ENCODE measurements at places on chromosomes 3 and 15.
A peak's percentile ranks its signal among the peaks of the same experiment; 100 is the strongest.

GRCh38 chr15:49989498-49989897 lies 129.5 kb downstream of the ATP8B4 start:
- H3K4me1 ChIP-seq: no peaks in the 10 kb centered on the region
- H3K27ac ChIP-seq: no peak overlapping the region
- H3K36me3 ChIP-seq: no peaks in the 10 kb centered on the region
- DNase-seq: no peak
- no peak overlapping the region for H3K4me3 ChIP-seq

DNA sequence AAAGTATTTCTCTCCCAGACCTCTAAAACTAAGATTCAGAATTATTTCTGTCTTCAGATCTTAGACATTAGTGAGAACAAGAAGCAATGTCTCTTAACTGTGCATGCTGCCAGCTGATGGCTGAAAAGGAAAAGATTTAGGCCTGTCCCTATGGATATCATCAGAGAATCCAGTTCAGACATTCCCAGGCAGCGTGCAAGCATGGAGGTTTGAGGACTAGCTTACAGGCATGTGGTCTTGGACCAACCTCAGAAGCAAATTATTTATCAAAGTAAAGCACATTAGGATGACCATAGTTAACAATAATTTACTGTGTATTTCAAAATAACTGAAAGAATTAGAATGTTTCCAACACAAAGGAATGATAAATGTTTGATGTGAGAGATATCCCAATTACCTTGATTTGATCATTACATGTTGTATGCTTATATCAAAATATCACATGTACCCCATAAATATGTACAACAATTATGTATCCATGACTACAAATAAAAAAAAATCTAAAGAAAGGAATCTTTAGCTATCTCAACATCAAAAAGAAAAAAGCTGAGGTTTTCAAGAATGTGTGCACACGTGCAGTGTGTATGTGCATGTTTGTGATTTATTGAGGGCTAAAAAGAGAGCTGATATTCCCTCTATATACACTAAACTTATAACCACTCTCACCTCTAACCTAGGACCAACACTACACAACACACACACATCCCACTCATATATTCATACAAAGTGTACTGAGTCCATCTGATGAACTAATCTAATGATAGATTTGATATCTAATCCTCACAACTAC lies 108.9 kb upstream of the THBS1 start:
- H3K4me1 ChIP-seq: peaks cover 3% of the 10 kb centered on the region
- no peaks in the 10 kb centered on the region for H3K36me3 ChIP-seq
- H3K27ac ChIP-seq: no peak overlapping the region
- DNase-seq: peak; percentile 52

DNA sequence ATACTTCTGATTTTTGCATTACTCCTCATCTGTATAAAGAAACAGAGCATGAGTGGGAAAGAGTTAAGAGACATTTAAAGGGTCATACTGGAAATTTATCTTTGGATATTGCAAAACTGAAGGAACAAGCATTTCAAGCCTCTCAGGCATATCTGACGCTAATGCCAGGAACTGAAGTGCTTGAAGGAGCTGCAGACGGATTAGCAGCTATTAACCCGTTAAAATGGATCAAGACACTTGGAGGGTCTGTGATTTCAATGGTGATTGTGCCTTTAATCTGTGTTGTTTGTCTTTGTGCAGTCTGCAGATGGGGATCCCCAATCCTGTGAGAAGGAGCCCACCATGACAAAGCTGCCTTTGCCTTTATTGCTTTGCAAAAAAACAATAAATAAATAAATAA lies 202.5 kb upstream of the UBE3A start:
- no peak overlapping the region for H3K4me3 ChIP-seq
- no peaks in the 10 kb centered on the region for H3K27me3 ChIP-seq
- no peak for DNase-seq
- peaks cover 18% of the 10 kb centered on the region for H3K4me1 ChIP-seq
- H3K36me3 ChIP-seq: no peaks in the 10 kb centered on the region

DNA sequence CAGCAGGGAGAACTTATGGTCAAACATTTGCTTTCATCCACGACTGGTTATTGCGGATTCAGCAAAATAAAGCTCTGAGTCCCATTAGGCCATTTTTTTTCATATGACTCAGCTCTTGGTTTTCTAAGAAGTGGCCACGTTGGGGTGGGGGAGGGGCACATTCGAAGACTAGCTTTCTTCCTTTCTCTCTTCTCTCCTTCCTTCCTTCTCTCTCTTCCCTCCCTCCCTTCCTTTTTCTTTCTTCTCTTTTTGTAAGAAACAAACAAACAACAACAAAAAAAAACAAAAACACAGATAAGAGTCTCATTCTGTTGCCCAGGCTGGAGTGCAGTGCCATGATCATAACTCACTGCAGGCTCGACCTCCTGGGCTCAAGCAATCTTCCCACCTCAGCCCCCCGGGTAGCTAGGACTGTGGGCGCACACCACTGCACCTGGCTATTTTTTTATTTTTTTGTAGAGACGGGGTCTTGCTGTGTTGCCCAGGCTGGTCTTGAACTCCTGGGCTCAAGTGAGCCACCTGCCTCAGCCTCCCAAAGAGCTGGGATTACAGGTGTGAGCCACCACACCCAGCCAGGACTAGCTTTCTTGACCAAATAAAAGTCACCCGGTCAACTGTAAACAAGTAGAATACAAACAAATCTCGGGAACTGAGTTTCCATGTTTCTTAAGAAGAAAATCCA lies 41.6 kb downstream of the ABCC5 start:
- DNase-seq: peak; percentile 43
- peaks cover 25% of the 10 kb centered on the region for H3K36me3 ChIP-seq
- H3K4me1 ChIP-seq: peaks cover 6% of the 10 kb centered on the region
- no peaks in the 10 kb centered on the region for H3K27me3 ChIP-seq
- no peak overlapping the region for H3K27ac ChIP-seq

DNA sequence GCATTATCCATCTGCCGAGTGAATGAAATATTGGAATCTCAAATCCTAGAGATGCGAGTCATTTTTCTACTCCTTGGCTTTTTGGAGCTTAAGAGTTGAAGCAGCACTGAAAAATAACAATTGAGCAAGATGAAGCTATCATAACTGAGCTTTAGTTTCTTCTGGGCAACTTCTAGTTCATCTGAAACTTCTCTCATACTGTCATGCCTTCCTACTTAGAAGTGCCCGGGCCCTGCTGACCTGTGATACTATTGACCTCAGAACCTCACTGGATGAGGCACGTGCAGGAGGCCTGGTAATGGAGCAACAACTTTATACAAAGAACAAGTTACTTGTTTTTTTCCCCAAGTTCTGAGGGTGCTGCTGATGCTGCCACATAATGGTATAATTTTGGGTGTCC lies 48.5 kb upstream of the P3H2 start:
- no peak overlapping the region for H3K27ac ChIP-seq
- H3K4me3 ChIP-seq: no peak overlapping the region
- no peaks in the 10 kb centered on the region for H3K27me3 ChIP-seq
- H3K36me3 ChIP-seq: no peaks in the 10 kb centered on the region

GRCh38 chr3:25460751-25461150 lies 32.7 kb downstream of the RARB start:
- no peaks in the 10 kb centered on the region for H3K4me1 ChIP-seq
- H3K27ac ChIP-seq: no peak overlapping the region
- H3K4me3 ChIP-seq: no peak overlapping the region

- no peaks in the 10 kb centered on the region for H3K36me3 ChIP-seq
- no peak for DNase-seq
- H3K27me3 ChIP-seq: peaks cover under 1% of the 10 kb centered on the region
Observed at GRCh38 chr15:68734881-68735280, 85.8 kb downstream of the ANP32A start.

GRCh38 chr3:184801241-184801785 lies 10.7 kb upstream of the VPS8 start:
- H3K4me3 ChIP-seq: no peak overlapping the region
- no peak overlapping the region for H3K27ac ChIP-seq
- H3K4me1 ChIP-seq: no peaks in the 10 kb centered on the region
- no peak for DNase-seq
- no peaks in the 10 kb centered on the region for H3K36me3 ChIP-seq

DNA sequence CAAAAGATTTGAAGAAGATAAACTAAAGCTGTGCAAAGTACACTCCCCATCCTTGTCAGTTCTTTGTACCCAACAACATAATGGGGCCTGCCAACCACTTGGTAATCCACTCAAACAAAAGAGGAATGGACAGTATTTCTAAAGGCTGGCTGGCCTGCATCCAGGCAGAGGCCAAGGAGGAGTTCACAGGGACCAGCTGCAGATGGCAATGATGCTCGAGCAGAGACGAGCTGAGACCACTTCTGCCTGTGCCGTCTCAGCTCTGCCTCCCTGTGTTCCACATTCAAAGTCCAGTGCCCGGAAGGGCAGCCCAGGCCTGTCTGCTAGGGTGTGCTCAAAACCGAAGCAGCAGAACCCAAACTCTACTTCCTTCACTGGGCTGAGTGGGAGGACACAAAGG lies 14.3 kb downstream of the CXCR6 start:
- no peaks in the 10 kb centered on the region for H3K27me3 ChIP-seq
- H3K27ac ChIP-seq: no peak overlapping the region
- H3K36me3 ChIP-seq: peaks cover 97% of the 10 kb centered on the region
- no peak for DNase-seq
- H3K4me1 ChIP-seq: no peaks in the 10 kb centered on the region

DNA sequence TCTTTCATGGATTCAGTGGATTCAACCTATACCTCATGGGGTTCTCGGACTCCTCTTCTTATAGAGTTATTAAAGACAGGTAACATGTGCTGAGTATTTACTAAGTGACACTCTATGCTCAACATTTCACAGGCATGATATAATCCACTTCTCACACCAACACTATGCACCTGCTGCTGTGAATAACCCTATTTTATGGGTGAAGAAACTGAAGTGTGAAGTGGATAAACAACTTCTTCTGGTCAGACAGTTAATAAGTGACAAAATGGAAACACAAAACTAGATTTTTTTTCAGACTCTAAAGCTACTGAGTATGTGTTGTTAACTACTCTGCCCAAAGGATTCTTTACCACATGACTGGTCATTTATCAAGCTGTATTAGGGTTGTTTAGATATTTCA lies 403.5 kb downstream of the DIPK2A start:
- H3K4me3 ChIP-seq: no peak overlapping the region
- peak overlapping the region; percentile 70 for H3K27ac ChIP-seq
- H3K36me3 ChIP-seq: no peaks in the 10 kb centered on the region
- no peak for DNase-seq
- peaks cover 2% of the 10 kb centered on the region for H3K4me1 ChIP-seq

GRCh38 chr15:67967871-67968431 lies 86.2 kb upstream of the PIAS1 start:
- H3K4me1 ChIP-seq: peaks cover 5% of the 10 kb centered on the region
- no peaks in the 10 kb centered on the region for H3K36me3 ChIP-seq
- H3K27ac ChIP-seq: no peak overlapping the region
- peak; percentile 77 for DNase-seq
- H3K4me3 ChIP-seq: peak overlapping the region; percentile 24
- H3K27me3 ChIP-seq: peaks cover 7% of the 10 kb centered on the region

DNA sequence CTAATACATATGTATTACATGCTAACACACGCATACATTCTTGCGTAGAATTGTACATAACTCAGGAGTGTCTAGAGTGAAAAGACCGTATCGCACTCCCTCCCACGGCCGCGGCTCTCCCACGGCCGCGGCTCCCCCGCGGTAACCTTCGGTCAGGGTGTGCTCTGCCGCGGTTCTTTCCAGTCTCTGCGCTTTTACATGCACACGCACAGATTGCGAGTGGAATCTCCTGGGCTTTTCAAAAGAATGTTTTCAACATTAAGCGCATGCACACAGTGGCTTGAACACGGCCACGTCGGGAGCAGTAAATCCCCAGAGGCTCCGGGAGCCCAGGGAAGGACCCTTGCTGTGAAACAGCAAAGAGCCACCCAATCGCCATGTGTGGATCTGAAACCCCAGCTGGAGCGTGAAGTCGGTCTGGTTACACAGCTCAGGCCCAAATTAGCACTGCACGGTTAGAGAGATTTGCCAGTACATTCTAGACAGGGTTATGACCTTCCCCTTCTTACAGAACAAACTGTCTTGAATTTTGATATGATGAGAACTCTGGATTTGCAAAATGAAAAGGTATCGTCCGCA lies 805 bp upstream of the RGMA start:
- H3K4me3 ChIP-seq: peak overlapping the region; percentile 41
- H3K27me3 ChIP-seq: peaks cover 75% of the 10 kb centered on the region
- peaks cover 13% of the 10 kb centered on the region for H3K4me1 ChIP-seq
- no peak overlapping the region for H3K27ac ChIP-seq

- H3K4me1 ChIP-seq: peaks cover 5% of the 10 kb centered on the region
- peak; percentile 48 for DNase-seq
- H3K4me3 ChIP-seq: no peak overlapping the region
- H3K27me3 ChIP-seq: peaks cover 8% of the 10 kb centered on the region
Observed at GRCh38 chr15:88878720-88879184, 16.6 kb downstream of the HAPLN3 start.

DNA sequence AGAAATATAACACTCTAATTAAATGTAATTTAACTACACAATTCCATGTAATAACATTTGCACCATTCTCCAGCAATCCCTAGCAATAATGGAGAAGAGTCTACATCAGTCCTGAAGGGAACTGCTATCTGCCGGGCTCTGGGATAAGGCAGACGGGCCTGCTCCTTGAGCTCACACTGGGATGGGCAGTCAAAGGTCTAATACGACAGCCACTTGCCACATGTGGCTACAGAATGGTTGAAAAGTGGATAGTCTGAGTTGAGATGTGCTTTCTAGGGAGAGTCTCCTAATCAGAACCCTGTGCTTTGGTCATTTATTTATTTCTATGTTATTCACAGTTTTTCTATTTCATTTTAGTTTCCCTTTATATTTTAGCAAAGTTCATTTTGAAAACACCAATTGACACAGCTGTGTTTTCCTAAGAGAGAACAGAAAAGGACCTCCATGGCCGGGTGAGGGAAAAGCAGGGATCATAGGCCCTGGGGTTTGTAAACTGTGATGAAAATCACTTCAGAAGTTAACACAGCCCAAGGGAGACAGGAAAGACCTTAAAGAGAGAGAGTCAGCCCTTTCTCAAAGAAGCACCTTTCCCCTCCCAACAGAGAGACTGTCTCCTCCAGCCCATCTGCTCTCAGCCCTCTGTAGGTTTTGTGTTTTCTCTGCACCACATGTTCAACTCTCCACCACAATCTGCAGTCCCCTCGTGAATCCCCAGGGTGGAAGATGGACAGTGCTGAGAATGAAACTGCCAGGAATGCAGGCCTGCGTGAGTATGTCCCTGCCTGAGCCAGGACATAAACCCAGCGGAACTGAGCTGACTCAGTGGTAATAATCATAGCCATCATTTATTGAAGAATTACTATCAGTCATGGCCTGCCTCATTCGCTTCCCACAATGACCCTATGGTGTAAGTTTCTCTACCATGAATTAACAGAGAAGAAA lies 11.6 kb downstream of the FSIP1 start:
- DNase-seq: peak; percentile 90
- H3K4me1 ChIP-seq: peaks cover 2% of the 10 kb centered on the region
- H3K27ac ChIP-seq: peak overlapping the region; percentile 38
- peak overlapping the region; percentile 49 for H3K4me3 ChIP-seq

DNA sequence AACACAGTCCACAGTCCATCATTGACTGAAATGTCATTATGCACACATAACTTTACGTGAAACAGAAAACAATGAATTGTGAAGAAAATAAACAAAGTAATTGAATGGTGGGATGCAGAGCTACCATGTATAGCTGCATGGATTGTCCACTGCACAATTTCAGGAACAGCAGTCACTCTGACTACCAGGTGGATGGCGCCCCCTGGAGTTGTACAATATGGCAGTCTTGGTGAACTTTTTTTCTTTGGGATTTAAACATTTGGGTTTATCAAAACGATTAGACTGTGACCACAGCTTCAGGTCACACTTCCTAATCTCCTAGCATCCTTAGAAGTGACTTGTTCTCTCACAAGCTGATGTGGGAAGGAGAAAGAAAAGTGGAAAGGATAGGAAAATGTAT lies 48.9 kb upstream of the TCF12 start:
- no peak overlapping the region for H3K27ac ChIP-seq
- no peaks in the 10 kb centered on the region for H3K27me3 ChIP-seq
- no peak overlapping the region for H3K4me3 ChIP-seq
- H3K36me3 ChIP-seq: no peaks in the 10 kb centered on the region
- H3K4me1 ChIP-seq: no peaks in the 10 kb centered on the region
- no peak for DNase-seq

All from mesenchymal stem cell (in vitro differentiated cells and primary cell).